ENCODE measurements at places on chromosomes 6 and 20.

GRCh38 chr6:161226009-161226964 lies 47.6 kb downstream of the AGPAT4 start:
- DNase-seq = no peak

DNA sequence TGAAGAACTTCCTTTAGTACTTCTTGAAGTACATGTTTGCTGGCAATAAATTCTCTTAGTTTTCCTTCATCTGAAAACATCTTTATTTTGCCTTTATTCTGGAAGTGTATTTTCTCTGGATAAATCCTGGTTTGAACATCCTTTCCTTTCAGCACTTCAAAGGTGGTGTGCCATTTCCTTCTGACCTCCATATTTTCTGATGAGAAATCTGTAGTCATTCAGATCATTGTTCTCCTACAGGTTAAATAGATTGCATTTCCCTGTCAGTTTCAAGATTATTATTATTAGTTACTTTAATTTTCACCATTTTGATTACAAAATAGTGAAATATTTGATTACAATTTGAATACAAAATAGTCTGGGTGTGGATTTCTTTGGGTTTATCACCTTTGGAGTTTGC lies 134.5 kb downstream of the CDH26 start:
- no peak for DNase-seq

GRCh38 chr20:50655311-50655880 lies 35.9 kb downstream of the RIPOR3 start:
- no peak for DNase-seq

DNA sequence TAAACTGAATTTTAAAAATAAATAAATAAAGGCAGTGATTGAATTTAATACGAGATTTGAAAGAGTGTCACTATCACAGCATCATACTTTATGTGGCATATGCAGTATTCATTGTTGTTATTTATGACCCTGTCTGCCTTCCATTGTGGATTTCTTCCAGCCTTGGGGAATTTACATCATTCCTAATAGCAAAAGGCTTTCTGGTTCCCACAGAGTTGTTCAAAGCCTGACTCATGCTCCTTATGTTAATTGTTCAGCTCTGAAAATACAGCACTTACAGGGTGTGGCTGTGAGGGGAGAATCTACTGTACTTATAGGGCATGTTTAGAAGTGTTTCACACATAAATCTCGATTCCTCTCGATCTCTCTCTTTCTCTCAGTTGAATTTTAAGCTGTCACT lies 54.4 kb downstream of the JAG1 start:
- no peak for DNase-seq

GRCh38 chr6:169139179-169139971 lies 114.3 kb downstream of the THBS2 start:
- DNase-seq = no peak

GRCh38 chr6:127481628-127482027 lies 22.4 kb upstream of the KIAA0408 start:
- no peak for DNase-seq

- no peak for DNase-seq
These were observed 54.6 kb downstream of the SLC2A10 start for GRCh38 chr20:46764068-46764467.

DNA sequence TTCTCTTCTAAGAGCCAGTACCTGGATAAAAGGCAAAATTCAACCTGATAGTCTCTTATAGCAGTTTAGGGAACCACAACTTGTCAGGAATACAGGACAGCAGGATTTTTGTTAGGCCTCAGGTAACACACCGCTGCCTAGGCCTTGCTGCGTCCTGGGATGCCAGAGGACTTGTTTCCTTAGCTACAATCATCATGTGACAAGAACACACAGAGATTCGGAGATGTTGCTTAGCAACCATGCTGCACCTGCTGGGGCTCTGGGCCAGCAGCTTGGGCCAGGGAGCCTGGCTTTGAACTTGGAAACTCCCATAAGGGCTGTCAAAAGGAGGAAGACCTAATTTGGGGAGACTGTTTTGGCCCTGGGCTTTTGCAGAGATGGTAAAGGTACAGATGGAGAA lies 36.1 kb upstream of the CHD6 start:
- DNase-seq = no peak

DNA sequence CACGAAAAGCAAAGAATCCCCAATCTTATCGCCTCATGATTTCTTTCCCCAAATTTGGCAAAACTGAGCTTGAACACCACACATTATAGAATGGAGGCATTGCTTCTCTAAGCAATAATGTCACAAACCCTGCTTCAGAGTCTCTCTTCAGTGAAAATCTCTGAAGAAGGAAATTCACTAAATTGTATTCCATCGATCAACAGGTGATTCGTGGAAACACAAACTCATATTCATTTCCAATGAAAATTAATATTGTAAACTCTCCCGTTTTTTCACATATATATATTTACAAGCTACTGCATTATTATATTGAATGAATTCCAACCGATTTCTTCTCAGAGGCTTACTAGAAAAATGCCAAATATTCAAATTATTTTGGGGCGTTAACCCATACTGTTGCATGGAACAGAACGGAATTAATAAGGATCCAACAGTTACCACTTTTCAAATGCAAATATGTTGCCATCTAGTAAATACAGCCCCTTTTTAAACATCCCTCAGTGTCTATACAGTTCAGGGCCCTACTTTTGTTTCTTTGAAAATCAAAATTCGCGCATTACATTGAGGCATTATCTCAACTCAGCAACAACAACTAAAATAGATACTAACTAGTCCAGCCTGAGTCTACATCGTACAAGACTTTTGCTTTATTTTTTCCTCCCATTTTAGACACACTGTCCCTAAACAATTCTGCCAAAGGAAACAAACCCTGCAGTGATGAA lies 1.3 kb downstream of the KIF13A start:
- DNase-seq = no peak

- no peak for DNase-seq
These were observed 3.9 kb downstream of the ATXN1 start for GRCh38 chr6:16757332-16757731.

Measured in stimulated activated CD4-positive, alpha-beta T cell treated with anti-CD3 and anti-CD28 coated beads, TNF-alpha, amount 100 ng/mL, for 4 hours (primary cell).